ENCODE measurements at places on chromosomes 13 and 19.

DNA sequence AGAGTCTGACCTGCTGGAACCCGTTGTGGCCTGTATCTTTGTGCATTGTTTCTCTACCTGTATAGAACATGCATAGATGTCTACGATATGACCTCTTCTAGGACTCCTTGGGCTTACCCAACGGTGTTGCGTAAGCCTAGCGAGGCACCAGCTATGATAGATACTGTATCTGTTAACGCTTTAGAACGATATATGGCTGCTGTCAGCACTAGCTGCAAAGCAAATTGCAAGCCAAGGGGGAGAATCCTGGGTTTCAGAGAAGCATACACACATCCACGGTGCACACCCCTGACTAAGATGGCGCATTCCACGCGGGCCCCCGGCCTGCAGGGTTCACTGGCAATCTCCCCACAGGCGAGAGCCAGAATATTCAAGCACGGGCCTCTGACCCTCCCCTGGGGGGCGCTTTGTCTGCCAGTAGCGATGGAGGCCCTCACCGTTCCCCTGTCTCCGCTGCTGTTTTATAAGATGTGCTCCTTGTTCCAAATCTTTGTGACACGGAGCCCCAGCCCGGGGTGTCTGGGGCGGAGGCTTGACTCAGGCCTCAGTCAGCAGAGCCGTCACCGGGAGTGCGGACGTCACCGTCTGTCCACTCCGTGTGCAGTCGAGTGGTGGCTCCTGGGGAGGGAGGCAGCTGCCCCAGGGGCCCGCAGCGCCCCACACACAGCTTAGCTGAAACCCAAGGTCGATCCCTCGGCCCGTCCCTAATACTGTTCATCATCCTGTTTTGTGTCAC, 12.9 kb upstream of the RPS15 start:
- no peak for DNase-seq

- no peak for DNase-seq
Measured at GRCh38 chr13:46281779-46282178, 70.1 kb downstream of the LRRC63 start.

DNA sequence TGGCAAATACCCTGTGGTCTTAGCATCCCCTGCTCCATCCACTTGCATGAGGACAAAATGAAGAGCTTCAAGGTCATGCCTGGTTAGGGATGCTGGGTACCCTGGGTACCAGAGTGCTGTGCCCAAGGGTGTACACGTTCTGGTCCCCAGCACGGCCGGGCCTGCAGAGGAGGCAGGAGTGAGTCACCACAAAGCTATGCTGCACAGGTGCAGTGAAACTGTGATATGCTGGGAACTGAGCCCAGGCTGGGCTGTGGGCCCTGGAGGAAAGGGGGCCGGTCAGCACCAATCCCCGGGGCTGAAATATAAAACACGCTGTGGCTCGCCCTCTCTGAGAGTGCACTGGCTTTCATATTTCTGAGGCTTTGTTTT, 95.1 kb downstream of the TSHZ3 start:
- peak; percentile 13 for DNase-seq

DNA sequence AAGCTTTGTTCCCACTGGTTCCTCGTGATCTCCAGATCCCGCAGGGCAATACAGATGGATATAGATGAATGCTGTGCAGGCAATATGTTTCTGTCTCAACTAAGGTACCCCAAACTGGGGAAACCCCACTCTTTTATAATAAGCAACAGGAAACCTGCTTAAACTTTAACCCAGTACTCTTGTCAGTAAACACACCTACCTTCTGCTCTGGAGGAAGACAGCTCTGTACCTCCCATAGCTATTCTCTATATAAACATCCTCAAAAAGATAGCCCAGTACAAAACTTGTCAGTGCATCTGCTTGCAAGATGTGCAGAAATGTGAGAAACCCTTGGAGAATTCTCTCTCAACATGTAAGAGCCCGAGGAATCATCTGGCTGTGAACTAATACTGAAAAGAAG, 583.6 kb downstream of the OLFM4 start:
- no peak for DNase-seq

DNA sequence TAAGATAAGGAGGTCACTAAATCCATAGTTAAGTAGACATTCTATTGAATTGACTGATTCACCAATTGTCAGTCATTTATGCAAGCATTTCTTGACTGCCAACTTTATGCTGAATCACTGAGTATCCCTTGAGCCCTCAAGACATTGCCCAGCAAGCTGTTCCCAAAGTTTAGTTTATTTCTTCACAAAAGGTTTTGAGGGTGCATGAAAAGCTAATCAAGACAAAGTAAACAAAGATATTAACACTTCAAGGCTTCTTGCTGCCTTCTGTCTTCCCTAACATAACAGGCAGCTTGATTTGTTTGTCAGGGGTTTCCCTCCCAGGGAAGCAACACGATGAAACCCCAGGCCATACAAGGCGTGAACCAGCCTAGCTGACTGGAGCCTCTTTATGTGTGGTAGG, 374.4 kb downstream of the SPRY2 start:
- DNase-seq, result no peak

- no peak for DNase-seq
Measured at GRCh38 chr13:37701972-37702371, 103.4 kb upstream of the POSTN start.

- no peak for DNase-seq
Measured at GRCh38 chr13:51834581-51835171, 10.3 kb downstream of the TMEM272 start.

GRCh38 chr19:41785653-41786052, 10.7 kb upstream of the CEACAM3 start:
- peak; percentile 76 for DNase-seq

DNA sequence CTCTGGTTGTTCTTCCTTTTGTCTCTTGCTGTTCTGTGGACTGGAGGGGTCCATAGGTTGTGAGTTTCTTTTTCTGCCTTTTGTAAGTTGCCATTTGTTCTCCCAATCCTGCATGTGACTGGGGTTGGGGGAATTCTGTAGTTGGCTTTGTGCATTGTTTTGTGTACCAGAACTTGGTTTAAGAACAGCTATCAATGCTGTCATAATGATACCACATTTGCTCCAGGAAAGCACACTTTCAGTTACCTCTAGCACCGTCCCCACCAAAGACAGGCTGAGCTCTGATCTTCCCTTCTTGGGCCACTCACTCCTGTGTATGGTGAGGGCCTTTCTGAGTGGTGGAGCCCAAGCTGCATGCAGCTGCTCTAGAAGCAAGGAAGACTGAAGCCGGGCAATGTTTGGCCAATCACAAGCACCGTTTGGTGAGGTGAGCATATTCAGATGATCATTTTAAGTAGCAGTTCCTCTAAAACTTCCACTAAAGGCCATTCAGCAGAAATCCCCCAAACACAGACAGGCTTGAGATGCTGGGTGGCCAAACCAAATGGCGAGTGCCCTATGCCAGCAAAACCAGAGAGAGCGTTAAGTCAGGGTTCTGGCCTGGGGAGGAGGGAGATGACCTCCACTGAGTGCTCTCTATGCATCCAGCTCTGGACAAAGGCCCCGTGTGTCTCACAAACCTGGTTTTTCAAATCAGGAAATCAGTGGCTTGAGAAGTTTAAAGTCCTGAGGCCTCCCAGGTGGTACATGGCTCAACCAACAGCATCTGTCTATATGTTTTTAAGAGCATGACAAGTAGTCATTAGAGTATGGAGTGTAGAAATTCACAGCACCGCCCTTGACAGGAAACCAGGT, 120.7 kb upstream of the SPATA13 start:
- DNase-seq, result no peak

DNA sequence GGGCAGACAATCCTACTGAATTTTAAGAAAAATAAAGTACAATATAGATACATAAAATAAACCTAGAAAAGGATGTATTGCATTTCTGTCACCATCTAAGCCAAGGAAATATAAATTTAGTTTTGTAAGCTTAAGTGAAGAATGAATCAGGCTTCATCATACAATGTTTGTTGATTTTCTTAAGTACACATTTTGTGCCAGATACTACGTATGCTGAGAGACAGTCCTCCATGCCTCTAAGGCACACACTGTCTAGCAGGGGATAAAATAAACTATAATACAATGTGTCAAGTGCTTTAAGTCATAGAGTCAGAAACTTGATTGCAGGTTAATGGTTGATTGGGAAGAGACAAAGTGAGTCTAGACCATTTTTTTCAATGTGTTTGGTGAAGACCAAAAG, 465.7 kb downstream of the TBC1D4 start:
- DNase-seq, result no peak

DNA sequence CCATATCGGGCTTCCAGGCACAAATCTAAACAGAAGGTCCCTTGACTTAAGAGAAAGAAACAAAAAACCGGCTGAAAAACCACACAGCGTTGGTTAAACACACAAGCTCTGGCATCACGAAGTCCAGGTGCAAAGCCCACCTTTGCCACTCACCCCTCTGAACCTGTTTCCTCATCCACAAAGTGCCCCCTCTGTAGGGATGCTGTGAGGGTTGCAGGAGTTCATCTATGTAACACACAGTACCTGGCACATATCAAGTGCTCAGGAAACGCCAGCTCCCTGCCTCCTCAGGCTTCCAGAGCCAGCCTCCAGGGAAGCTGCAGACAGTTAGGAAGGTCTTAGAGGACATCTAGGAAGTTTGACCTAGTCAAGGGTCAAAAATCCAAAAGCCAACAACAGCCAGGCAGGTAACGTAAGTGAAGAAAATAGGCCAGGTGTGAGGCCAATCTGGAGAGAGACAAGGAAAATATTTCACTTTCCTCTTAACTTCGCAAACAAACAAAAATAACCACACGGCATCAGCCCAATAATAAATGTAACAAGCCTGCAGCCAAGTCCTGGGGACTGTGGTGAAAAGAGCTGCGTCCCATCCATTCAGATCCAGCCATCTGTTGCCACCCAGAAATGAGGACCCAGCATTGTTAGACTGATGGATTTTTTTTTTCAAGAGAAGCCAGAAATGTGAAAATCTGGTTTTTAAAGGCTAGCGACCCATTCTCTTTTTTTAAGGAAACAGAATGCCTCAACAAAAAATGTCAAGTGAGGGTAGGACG, 10.0 kb downstream of the KDELR1 start:
- DNase-seq, result no peak

GRCh38 chr13:100533588-100534041, 55.0 kb downstream of the GGACT start:
- no peak for DNase-seq

DNA sequence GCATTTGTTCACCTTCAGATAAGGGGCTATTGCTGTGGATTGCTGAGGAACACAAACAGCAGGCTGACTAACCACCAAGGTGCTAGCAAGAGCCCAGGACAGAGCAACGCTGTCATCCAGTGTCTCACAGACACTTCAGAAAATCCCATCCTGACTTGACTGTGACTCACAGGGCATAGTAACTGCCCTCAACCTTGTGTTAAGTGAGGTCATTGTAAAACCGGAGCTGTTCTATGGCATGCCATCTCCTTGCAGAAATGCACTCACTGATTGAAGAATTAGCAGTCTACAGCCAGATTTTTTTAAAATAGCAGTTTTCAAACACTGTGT, 51.1 kb downstream of the TNFRSF19 start:
- no peak for DNase-seq

GRCh38 chr13:42638886-42639285, 64.9 kb downstream of the TNFSF11 start:
- DNase-seq, result no peak

GRCh38 chr13:92164822-92165221, 766.4 kb downstream of the GPC5 start:
- no peak for DNase-seq

GRCh38 chr19:32469795-32470194, 64.2 kb downstream of the DPY19L3 start:
- no peak for DNase-seq

DNA sequence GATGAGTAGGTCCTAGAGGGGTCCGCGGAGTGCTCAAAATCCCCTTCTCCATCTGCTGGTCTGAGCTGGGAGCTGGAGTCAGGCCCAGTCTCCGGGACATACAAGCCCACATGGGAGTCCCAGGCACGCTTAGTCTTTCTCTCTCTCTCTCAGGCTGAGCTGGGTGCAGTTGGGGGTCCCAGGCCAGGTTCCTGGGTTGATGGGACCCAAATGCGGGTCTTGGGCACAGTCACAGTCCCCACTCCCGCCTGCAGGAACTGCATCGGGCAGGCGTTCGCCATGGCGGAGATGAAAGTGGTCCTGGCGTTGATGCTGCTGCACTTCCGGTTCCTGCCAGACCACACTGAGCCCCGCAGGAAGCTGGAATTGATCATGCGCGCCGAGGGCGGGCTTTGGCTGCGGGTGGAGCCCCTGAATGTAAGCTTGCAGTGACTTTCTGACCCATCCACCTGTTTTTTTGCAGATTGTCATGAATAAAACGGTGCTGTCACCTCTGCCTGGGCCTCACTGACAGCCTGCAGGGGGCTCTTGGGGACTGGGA, 23.8 kb downstream of the CYP4F12 start:
- DNase-seq, result no peak

DNA sequence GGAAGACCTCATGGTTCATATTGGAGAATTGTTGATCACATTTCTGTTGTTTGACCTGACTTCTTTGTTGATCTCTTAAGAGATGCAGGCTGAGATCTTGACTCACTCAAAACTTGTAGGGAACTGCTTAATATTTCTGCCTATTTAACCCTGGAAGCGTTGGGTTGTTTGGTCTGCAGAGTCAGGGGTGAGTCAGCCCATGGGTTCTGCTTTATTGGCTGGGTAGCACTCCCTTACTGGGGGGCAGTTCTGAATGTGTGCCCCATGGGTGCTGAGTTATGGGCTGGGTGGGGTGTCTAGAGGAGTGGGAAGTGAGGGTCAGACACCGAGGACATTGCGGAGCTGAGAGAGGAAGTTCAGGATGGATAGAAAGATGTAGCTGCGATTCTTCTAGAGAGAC, 87.9 kb downstream of the LRCH1 start:
- DNase-seq, result no peak

DNA sequence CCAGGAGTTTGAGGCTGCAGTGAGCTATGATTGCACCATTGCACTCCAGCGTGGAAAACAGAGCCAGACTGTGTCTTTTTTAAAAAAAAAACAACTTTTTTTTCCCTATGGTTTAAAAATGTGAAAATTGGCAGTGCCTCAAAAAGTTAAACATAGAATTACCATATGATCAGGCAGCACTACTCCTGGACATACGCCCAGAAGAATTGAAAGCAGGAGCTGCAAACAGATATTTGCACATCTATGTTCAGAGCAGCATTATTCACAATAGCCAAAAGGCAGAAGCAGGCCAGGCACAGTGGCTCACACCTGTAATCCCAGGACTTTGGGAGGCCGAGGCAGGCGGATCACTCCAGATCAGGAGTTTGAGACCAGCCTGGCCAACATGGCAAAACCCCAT, 3.8 kb upstream of the RETN start:
- no peak for DNase-seq

DNA sequence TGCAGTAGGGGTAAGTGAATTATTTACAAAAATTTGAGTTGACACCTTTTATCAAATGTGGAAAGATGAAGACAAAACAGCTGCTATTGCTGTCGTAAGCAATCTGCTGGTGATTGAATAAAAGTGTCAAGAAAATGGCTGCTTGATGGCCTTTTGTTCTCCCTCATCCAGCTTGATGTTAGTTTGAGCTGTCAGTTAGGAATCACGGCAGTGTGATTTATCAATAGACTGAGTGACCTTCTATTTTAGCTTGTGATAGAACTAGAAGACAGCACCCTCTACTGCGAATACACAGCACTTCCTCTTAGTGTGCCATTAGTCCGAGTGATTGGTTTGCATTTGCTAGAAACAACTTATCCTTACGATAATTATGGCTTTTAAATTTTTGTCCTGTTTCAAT, 76.3 kb downstream of the MZT1 start:
- no peak for DNase-seq

Measured in stimulated activated effector memory CD8-positive, alpha-beta T cell treated with anti-CD3 and anti-CD28 coated beads, Interleukin-12 subunit alpha, Interleukin-12 subunit beta, amount 100 ng/mL, for 72 hours (primary cell).